ENCODE measurements at places on chromosomes 5 and 9. TPM values are rescaled to one million over a fixed set of nuclear protein-coding genes. Genes with fewer than 3 reads are reported as not detected.
A peak's percentile ranks its signal among the peaks of the same experiment; 100 is the strongest.

DNA sequence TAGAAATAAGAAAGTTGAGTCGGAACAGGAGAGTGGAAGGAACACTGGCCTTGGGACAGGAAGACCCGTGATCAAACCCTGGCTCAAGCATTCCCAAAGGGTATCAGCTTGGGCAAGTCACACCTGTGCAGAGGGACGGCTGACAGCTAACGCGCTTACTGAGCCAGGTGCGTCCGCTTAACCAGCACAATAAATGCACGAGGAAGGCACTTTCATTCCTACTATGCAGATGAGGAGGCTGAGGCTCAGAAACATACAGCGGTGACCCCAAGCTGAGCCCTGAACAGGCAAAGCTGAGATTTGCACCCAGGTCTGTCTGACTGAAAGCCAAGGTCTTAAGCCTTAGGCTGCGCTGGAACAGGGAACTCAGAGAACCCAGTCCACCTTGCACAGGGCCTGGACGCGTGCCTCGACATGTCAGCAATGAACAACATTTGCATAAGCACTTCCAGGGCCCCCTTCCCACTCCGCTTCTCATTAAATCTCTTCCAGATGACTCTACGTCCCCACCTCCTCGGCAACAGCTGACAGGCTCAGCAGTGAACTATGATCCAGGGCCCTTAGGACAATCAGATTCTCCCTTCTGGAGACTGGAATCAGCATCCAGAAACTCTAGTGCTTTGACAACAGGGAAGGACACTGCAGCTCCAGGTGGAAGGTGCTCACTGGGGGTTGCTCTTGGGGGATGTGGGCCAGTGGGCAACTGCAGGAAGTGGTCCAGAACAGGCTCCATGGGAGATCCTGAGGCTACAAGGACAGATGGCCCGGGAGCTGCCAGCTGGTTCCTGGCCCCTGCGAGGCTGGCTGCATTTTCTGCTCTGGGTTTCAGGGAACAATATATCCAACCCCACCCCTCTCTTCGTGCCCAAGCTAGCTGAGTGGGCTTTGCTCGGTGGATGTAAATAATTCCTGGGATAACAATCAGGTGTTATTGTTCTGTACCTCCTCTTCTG, 35.2 kb downstream of the SH3PXD2B start:
- peak overlapping the region; percentile 79 for H3K27ac ChIP-seq
- no peak for DNase-seq
- H3K36me3 ChIP-seq, result no peaks in the 10 kb centered on the region

DNA sequence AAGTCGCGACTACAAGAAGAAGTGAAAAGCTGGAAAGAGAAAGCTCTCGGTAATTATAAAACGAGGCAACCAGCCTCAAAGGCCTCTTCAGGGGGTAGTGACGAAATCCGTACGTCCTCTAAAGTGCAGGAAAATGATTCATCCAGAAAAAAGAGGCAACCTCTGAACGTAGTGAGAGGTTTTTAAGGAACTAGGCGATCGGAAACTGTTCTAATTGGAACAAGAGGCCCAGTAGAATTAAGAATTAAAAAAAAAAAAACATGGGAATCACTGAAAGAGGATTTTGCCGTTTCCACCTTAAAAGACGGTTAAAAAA, 1.0 kb downstream of the CSNK1A1 start:
- peak overlapping the region; percentile 98 for H3K27ac ChIP-seq
- peaks cover 39% of the 10 kb centered on the region for H3K36me3 ChIP-seq
- no peak for DNase-seq
- H3K4me3 ChIP-seq, result peak overlapping the region; percentile 99
- H3K27me3 ChIP-seq, result no peaks in the 10 kb centered on the region

- no peak overlapping the region for H3K27ac ChIP-seq
- H3K27me3 ChIP-seq, result no peaks in the 10 kb centered on the region
- no peaks in the 10 kb centered on the region for H3K36me3 ChIP-seq
- H3K4me3 ChIP-seq, result no peak overlapping the region
- no peak for DNase-seq
Observed at GRCh38 chr5:17235731-17236330, 18.4 kb downstream of the BASP1 start.

Gene BARX1
- total RNA-seq, result 0.14 TPM

Gene GOLM1
- total RNA-seq, result 45.9 TPM

Gene HAVCR2
- total RNA-seq, result 14.5 TPM
